MG63 (cell line): ENCODE measurements at places on chromosomes 5 and 9.

- no peak for DNase-seq
Observed at GRCh38 chr5:17916446-17916845, 282.2 kb downstream of the TAF11L14 start.

GRCh38 chr9:11928871-11929321 is 764.3 kb upstream of the TYRP1 start:
- no peak for DNase-seq

GRCh38 chr5:19713740-19714139 is 274.3 kb downstream of the CDH18 start:
- DNase-seq: no peak

- DNase-seq: peak; percentile 21
Observed at GRCh38 chr9:128160603-128160987, 530 bp downstream of the BBLN start.

GRCh38 chr5:157172403-157172802 is 6.3 kb upstream of the GARIN3 start:
- no peak for DNase-seq

GRCh38 chr5:79448336-79448735 is 65.6 kb downstream of the HOMER1 start:
- DNase-seq: no peak

GRCh38 chr9:97706246-97706645 is 9.1 kb upstream of the XPA start:
- no peak for DNase-seq

DNA sequence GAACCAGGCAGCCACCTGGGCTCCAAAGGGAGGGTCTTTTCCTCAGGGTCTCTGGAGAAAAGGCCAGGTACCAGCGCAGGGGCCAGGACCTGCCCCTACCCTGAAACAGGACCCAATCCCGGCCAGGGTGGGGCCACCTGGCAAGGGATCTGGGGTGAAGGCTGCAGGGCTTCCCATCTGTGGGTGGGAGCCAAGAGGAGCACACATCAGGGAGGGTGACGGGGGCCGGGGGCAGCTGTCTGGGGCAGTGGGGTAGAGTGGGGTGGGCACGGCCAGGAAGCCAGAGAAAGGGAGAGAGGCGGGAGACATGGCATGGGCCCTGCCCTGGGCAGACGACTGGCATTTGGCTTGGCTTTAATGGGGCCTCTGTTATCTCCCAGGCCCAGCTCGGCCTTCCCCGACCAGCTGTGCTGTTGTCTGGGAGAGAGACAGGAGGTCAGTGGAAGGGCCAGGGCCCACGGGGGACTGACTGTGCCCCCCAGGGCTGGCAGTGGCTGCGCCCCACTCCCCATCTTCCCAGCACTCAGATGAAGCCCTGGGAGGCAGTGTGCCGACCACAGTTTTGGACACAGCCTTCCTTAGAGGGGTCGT is 57.2 kb upstream of the RNF130 start:
- no peak for DNase-seq

- DNase-seq: no peak
Observed at GRCh38 chr5:58871648-58872242, 288.9 kb downstream of the RAB3C start.

- DNase-seq: no peak
Observed at GRCh38 chr9:95084254-95084934, 233.1 kb downstream of the FANCC start.

DNA sequence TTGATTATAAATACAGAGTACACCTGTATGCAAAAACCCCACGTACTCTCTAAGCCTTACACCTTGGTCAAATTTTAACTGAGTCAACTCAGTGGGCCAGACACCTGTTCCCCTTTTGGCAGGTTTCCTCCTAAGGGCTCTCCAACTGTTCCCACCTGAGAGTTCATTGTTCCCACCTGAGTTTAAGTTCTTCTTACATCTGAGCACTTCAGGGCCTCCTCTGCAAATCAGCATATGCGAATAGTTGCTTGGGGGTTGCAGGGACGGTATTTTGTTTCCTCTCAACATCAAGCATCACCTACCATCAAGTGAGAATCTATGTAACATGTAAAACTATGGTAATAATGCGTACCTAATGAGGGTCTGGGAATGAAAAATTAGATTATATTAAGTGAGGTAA is 300.0 kb downstream of the PIK3R1 start:
- no peak for DNase-seq

- no peak for DNase-seq
Observed at GRCh38 chr9:33820231-33820745, 3.3 kb downstream of the UBE2R2 start.

GRCh38 chr5:173234129-173234790 is 746 bp downstream of the NKX2-5 start:
- peak; percentile 54 for DNase-seq

- DNase-seq: no peak
Observed at GRCh38 chr9:88060746-88061145, 77.5 kb downstream of the SPATA31C2 start.

DNA sequence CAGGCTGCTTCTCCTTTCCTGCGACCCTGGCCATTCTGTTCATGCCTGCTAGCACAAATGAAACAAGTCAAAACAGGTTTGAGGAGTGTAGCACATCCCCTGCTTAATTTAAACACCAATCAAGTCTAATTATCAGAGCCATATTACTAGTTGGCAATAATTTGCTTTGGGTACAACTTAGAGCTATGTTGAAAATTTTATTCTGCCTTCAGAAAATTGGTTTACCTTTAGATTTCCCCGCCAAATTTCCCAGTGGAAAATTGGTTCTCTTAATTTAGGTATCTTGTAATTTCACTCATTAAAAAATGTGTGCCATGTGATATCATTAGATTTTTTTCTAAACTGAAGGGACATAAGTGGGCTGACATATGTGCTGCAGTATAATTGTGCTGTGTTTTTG is 265.8 kb downstream of the MAST4 start:
- DNase-seq: no peak
